ENCODE measurements at places on chromosomes 2 and 18.
A peak's percentile ranks its signal among the peaks of the same experiment; 100 is the strongest.

- DNase-seq, result no peak
These were observed 318.7 kb downstream of the CLIP4 start for GRCh38 chr2:29433920-29434319.

DNA sequence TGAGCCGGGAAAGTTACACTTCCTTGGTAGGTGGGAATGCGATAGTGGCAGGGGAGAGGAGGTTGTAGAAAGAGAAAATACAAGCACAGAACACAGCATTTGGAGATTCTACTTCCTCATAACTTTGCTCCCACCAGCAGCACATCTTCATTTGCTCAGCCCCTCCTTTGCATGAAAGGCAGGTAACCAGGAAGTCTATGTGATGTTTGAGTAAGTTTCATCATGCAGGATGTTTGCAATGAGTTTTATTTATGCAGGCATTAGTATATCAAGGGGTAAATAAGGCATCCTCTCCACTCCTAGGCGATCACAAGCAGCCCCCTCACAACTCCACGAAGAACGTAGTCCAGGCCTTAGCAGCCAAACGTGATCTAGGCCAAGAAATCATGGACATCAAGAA lies 5.0 kb downstream of the RNF152 start:
- DNase-seq, result no peak

GRCh38 chr2:237291138-237291792 lies 122.7 kb downstream of the COL6A3 start:
- DNase-seq, result peak; percentile 61

DNA sequence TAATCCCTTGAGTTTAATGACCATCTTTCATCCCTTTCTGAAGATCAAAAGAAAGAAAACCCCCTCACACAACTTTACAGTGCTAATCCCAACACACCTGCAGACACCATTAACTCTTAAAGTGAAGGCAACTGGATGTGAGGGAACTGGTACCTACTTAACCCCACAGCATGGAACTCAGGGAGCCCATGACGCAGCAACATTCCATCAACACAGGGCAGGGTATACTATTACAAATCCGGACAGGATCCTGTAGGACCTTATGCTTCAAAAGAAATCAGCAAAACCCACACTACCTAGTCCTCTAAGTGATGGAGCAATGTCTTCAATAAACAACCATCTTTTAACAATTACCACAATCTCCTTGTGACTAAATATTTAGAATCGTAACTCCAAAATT lies 78.6 kb downstream of the FARSB start:
- no peak for DNase-seq

GRCh38 chr2:240586919-240587800 lies 626 bp downstream of the CAPN10 start:
- DNase-seq, result peak; percentile 54

DNA sequence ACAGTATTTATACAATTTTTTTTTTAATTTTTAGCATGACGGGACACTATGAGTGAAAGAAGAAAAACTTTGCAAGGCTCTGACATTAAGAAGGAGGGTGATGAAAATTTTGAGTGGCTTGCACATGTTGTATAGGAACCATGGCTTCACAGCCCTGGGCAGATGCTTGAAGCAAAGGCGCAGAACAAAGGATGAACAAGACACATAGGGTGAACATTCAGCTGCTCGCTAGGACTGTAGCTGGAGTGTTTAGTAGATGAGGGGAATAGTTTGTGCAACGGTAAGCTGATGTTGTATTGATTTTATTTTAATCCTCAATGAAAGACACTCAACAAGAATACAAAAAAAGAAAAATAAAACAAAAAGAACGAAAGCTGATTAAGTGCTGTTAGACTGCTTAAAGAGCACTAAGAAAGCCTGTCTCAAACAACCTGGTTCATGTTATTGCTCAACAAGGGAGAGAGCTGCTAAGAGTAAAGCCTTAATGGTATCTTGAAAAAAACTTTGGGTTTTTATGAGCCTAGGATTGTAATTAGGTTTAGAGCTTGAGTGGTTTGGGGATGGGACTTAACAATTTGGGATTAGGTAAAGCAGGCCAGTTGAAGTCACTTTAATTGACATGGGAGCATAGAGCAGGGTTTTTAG lies 41.2 kb upstream of the GCFC2 start:
- no peak for DNase-seq

GRCh38 chr2:51920509-51920908 lies 888.6 kb upstream of the NRXN1 start:
- no peak for DNase-seq

DNA sequence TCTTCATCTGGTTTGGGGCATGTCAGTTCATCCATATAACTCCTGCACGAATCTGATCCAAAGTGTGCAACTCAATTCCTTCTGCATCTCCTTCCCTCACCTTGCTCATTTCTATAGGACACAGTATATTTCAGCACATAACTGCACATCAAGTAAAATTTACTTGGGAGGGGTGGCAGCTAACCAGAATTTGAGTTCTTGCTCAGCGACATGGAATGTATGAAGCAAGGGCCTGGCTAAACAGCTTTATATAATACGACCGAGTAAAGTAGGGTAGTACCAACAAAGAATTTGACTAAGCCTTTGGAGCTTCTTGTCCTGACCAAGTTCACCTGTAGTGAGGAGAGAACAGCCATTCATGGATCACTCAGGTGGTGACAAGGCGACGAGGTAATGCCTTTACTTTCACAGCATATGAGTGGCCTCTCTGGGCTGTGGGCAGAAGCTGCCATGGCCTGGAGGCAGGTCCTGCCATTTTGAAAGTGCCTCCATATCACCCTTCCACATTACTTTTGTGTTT lies 570.2 kb upstream of the TNP1 start:
- DNase-seq, result no peak

- DNase-seq, result no peak
These were observed 14.0 kb upstream of the BMP10 start for GRCh38 chr2:68885074-68885810.

DNA sequence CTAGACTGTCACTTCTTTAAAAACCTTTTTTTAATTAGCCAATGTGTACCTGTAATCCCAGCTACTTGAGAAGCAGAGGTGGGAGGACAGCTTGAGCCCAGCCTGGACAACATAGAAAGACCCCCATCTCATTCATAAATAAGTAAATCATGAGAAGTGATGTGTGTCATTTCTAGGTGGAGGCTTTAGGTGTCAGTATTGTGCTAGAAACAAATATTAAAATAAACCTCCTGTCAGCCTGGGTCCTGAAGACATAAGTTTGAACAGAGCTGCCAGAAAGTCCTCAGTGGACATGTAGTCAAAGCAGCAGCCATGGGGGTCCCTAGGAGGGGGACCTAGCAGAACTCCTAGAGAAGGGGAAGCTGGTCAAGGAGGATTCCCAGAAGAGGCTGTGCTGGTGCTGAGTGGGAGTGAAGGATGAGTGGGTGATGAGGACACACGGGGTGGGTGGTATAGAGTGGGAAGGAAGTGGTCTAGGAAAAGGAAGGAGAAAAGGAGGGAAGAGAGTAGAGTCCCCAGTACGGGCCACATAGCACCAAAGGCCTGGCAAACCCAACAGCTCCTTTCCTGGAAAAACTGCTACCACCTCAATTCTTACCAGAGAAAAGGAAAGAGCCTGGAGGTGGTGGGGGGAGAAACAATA lies 316.6 kb upstream of the NCKAP5 start:
- DNase-seq, result no peak

GRCh38 chr18:51621113-51621863 lies 423.8 kb upstream of the MEX3C start:
- DNase-seq, result peak; percentile 21

- peak; percentile 39 for DNase-seq
These were observed 910 bp downstream of the SRSF7 start for GRCh38 chr2:38750011-38750890.

DNA sequence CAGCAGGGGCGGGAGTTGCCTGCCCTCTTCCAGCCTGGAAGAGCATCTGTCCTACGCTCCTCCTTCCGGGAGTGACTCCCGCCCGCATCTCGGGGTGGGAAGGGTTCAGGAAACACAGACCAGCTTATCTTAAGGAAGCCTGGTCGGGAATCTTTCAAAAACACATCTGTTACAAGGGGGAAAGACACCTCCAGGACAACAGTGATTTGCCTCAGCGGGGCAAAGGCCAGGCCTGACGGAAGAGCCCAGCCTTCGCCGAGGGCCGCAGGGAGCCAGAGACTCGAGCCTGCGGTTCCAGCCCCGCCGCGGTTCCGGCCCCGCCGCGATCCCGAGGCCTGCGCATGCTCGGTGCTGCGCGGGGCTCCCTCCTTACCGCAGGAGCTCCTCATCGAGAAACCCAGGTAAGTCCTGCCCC lies 38.1 kb upstream of the TGIF1 start:
- DNase-seq, result peak; percentile 18

- DNase-seq, result no peak
These were observed 249.6 kb upstream of the ACVR2A start for GRCh38 chr2:147595200-147595599.

- DNase-seq, result no peak
These were observed 288.8 kb upstream of the CELF4 start for GRCh38 chr18:37854396-37854795.

GRCh38 chr2:150486539-150487484 lies 655 bp downstream of the RND3 start:
- no peak for DNase-seq
